ENCODE measurements at places on chromosomes 2 and 18.

DNA sequence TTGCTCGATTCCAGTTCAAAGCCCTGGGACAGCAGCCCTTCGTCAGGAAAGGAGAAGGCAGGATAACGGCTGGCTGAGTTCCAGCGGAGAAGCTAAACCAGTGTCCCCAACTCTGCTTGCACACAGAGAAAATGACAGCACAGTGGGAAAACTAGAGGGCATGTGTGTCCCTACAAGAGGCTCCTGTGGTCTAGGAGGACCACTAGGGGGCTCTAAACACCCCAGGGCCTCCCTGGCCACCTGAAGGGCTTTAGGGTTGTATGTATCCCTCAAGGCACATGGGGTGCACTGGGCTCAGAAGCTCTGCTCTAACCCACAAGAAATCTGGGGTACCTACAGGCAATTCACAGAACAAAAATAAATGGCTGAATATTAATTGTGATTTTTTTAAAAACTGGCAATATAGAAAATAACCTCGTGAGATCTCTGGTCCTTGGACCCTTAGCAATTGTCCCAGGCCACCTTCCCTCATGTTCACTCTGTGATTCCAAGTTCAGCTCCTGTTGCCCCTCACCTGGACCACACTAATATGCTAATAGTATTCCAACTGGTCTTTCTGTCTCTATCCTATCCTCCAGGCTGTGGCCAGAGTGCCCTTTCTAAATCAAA lies 17.5 kb downstream of the STAT1 start:
- ATAC-seq: peak; percentile 50

- ATAC-seq: no peak
These were observed 270.8 kb downstream of the NYAP2 start for GRCh38 chr2:225670111-225670974.

- no peak for ATAC-seq
These were observed 713.7 kb downstream of the TSN start for GRCh38 chr2:122469147-122469546.

- no peak for ATAC-seq
These were observed 32.0 kb downstream of the MARCHF4 start for GRCh38 chr2:216340280-216340631.

DNA sequence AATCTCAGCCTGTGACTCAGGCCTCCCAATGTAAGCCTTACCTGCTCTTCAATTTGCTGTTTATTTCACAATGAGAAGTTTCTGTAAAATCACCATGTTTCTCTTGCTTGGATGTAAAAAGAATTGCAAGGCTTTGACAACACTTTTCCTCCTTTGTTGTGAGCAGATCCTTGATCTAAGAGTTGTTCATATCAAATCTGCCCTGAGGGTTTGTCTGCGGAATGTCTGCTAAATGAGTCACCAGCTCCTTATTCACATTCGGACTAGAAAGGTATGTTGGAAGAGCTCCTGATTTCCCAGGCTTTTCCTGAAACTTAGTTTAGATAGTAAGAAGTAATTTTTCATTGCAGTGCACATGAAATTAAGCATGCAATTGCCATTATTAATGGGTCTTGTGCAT lies 268.2 kb upstream of the TCF4 start:
- ATAC-seq: no peak

DNA sequence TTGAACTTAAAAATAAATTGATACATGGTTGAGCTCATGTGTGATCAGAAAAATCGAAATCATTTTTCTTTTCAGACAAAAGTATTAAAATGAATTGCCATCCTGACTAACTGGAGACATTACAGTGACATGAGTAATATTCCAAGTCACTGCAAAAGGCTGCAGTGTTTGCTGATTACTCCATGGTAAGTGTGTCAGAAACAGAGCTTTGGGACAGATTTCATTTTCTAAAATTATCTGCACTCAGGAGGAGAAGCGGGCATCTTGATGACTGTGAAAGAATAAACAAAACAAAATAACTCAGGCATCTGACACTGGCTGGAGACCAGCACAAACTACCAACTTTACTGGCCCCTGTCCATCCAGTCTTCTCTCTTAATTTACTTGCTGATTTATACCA lies 312.3 kb upstream of the PIK3C3 start:
- ATAC-seq: no peak

- no peak for ATAC-seq
These were observed 149.0 kb downstream of the DSEL start for GRCh38 chr18:67367540-67367939.

DNA sequence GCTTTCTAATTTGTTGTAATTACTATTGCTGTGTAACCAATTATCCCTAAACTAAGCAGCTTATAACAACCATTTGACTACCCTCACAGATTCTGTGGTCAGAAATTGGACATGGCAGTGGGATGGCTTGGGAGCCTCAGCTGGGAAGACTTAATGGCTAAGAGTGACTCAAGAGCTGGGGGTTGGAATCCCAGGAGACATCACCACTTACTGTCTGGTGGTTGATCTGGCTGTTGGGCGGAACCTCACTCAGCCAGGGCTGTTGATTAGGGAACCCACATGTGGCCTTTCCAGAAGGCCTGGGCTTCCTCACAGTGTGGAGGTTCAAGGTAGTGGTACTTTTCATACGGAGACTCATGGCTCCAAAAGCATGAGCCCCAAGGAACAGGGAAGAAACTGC lies 49.8 kb downstream of the E2F6 start:
- ATAC-seq: no peak

DNA sequence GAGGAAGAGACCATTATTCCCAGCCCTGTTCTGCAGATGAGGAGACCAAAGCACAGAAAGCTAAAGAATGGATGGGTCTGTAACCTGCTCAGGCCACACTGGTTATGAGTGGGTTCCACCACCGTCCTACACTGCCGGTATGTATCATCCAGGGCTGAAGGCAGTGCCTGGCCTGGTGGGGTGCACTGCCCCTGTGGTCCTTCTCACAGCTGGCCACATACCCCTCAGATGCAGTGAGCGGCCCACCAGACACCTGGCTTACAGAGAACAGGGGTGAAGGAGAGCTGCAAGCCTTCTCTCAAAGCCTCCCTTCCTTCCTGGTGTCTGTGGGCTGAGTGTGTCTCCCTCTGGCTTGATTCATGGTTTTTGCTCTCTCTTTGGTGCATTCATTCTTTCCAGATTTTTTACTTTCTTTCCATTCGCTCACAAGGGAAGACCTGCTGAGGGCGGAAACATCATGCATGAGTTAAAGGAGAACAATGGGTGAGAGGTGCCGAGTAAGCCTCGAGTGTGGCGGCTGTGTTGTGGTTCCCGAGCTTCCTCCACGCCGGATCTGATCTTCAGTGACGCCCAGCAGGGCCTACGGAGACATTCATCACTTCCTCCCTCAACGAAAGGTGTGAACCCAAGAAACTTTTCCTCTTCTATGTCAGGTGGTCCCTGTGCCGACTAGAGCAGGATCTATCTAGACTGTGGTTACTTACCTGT lies 62.1 kb upstream of the REL start:
- ATAC-seq: peak; percentile 20

- no peak for ATAC-seq
These were observed 59.9 kb upstream of the LRATD1 start for GRCh38 chr2:14572633-14573032.

DNA sequence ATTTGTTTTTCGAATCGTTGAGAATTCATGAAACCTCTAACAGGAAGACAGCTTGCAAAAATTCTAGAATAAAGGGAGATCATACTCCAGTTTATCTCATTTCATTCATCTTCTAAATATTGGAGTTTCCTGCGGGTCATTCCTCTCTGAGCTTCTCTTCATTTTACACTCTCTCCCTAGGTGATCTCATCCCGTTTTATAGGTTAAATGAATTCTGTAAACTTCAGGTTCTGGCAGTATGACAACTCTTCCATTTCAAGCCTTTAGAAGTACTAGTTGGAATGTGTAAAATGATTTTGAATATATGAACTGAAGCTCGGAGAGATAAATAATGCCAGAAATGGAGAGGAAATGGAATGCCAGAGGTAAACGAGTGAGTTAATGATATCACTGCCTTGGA lies 312.4 kb downstream of the METTL4 start:
- no peak for ATAC-seq

Measured in stimulated activated memory B cell treated with anti-CD40 and anti-IgM and Interleukin-4, amounts not matched to agents 10 μg/mL and 1 μg/mL and 100 μg/mL, for 72 hours (primary cell).